ENCODE measurements at places on chromosomes 6 and 20. TPM values are rescaled to one million over a fixed set of nuclear protein-coding genes. Genes with fewer than 3 reads are reported as not detected.

DNA sequence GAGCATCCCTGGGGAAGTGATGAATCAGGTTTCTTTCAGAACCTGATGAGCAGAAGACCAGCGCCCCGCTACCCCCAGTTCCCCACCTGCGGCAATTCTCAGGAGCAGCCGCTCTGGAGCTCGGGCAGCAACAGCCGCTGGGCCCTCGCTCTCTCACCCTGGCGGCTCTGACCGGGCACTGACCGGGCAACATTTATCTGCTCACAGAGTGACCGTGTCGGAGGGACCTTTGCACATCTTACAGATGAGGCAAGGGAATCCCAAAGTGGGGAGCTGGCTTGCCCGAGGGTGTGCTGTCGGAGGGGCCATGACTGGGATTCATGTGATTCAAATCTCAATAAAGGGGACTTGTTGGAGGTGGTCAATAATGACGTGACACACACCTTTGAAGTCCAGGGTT, 26.2 kb upstream of the KCNK16 start:
- DNase-seq: no peak

DNA sequence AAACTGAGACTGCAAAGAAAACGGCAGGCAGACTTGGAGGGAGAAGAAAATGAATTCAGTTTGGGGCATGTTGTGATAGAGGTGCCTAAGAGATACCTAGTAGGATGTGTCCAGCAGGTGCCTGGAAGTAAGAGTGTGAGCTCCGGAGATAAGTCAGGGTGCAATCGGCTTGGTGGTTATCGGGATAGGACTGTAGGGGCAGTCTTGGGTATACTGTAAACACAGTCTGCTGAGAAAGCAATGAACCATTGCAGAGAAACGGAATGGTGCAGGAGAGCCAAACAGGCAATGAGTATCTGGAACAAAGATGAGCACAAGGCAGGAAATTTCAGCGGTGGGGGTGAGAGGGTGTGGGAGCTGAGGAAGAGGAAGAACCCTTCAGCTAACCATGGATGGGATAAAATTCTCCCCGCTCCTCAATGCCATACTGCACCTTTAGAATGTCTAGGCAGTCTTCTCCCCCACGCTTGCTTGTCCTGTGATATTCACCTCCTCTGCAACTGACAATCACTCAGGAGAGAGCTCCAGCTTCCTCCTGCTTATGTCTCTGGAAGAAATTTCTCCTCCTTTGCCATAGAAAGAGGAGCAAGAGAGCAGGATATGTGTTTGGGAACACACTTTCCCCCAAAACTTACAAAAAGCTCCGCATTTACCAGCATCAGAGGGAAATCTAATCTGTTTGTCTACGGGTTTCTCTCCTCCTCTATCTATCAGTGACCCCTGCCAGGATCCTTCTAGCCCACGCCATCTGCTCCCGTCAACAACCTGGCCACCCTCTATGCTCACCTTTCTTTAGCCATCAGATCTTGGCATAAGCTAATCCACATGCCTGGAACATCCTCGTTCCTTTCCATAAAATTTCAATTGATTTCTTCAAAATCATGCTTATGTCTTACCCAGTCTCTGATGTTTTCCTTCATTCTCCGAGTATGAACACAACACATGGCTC, 381.7 kb upstream of the JARID2 start:
- peak; percentile 55 for DNase-seq

TNF gene
- not detected for total RNA-seq

DEFB132 gene
- total RNA-seq: not detected

Data from H7 (cell line).